Left colon (tissue), 2 donors: ENCODE measurements at places on chromosomes 2 and 18. TPM values are rescaled to one million over a fixed set of nuclear protein-coding genes. Genes with fewer than 3 reads are reported as not detected.
A peak's percentile ranks its signal among the peaks of the same experiment; 100 is the strongest.

Gene ADGRF3
- 0.34 TPM for total RNA-seq

Gene LRRTM1
- total RNA-seq, result 0.34 TPM

Gene HYCC2
- total RNA-seq, result 46.2 TPM

Gene PRKAG3
- not detected for total RNA-seq

Gene TXNDC2
- total RNA-seq, result not detected

Gene SKOR2
- total RNA-seq, result not detected

Gene AGXT
- 0.59 TPM for total RNA-seq

Gene ADCYAP1
- 0.75 TPM for total RNA-seq

Gene LIMS3
- total RNA-seq, result 1.9 TPM

Gene TMEM163
- total RNA-seq, result 0.25 TPM

Gene SFXN5
- total RNA-seq, result 19.9 TPM

Gene GKN2
- not detected for total RNA-seq

DNA sequence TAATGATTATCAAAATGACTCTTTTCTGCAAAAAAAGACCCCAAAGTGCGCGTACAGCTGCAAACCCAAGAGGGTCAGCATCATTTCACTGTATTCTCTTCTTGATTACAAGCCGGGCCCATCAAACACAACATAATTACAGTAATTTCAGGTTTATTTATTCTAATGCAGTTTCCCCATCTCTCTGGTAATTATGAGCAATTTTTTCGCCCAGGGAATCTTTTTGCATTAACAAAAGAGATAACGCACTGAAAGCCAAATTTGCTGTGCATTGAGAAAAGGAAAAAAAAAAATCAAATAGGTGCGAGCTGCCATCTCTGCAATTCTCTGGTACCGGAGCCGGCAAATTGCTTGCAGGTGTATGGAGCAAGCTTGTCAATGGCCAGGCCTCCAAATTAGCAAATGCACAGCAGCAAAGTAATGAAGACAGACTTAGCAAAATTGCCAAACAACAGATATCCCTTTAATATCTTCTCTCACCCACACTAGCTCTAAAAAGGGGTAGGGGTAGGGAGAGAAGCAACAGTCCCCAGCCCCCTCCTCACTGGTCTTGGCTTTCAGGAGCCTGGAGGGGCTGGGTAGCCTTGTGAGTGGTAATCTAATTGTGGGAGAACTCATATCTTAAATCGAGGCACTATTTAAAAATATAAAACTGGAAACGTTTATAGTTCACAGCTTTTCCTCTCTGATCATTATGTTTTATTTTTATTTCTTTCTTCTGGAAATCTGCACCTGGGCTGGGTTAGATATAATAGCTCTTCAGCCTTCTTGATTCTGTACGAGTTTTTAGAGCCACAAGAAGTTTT lies 6.7 kb downstream of the DLX1 start:
- no peak for DNase-seq

GRCh38 chr2:183250061-183250460 lies 125.8 kb downstream of the NUP35 start:
- no peak for DNase-seq

DNA sequence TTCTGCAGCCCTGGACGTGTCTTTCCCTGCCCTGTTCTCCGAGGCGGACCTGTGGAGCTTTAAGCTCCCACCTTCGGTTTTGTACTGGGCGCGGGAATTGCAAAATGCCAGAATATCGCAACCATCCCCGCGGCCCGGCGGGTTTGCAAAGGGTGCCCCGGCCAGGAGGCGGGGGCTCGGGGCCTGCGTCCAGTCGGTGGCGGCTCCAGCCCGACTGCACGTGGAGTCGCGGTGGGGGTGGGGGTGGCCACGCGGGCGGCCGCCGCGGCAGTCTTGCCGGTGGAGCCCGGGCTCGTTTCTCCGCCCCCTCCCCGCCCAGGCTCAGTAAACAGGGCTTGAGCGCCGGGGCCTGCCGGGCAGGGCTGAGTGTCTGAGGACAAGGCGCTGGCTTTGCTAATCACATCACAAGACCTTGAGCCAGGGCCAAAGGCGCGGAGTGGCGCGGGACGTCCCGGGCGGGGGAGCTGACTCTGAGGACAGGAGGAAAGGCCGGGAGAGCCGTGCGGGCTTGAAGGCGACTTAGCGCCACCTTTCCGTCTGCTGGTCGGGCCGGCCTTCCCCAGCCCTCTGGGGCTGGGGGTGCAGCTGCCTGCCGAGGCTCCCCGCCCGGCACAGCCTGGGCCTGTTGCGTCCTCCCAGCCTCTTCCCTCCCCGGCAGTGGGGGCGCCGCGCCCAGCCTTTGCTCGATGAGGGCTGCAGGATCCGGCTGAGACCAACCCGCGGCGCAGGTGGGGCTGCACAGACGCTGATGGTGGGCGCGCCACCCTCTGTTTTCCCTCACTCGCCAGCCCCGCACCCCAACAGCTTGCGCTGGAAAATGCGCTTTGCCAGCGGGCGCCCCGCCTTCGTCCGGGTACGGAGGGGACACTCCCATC lies 786 bp upstream of the ZFP36L2 start:
- DNase-seq, result peak; percentile 95

GRCh38 chr18:48660346-48661228 lies 121.8 kb downstream of the CTIF start:
- no peak for DNase-seq

- DNase-seq, result no peak
These were observed 575.9 kb downstream of the IRS1 start for GRCh38 chr2:226223704-226224103.

GRCh38 chr2:24643051-24643450 lies 150.1 kb downstream of the PTRHD1 start:
- no peak for DNase-seq

DNA sequence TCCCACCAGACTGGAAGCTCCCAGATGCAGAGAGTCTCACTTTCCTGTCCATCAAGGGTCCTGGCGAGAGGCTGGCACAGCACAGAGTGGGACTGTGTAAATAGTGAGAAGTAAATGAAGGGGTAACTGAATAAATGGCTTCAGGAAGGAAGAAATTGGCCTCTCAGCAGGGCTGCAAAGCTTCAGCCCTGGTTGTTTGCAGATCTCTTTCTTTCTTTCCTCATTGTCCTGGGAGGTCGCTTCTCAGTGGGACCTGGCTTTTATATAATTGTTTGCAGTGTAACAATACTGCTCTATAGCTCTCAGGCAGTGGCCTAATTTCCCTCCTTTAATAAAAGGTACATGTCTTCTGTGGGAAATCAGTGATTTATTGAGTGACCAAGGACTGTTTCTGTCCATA lies 74.9 kb upstream of the GPR45 start:
- DNase-seq, result no peak

DNA sequence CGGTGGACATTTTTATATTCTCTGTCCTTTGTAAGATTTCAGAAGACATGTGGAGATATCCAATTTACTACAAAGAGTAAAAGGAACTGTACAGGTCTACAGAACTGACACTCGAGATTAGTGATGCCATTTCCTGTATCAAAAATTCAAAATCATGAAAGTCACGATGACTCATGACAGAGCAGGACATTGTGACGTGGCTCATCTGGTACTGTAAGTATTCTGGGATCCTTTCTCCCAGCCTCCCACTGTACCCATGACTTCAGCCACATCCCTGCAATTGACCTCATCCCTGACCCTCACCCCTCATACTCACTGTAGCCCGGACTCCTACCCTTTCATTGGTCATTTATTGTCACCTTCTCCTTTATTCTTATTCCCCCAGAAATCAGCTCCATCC lies 736.5 kb downstream of the EPHA4 start:
- no peak for DNase-seq

- peak; percentile 12 for DNase-seq
These were observed 2.0 kb downstream of the NAGK start for GRCh38 chr2:71070294-71071093.

DNA sequence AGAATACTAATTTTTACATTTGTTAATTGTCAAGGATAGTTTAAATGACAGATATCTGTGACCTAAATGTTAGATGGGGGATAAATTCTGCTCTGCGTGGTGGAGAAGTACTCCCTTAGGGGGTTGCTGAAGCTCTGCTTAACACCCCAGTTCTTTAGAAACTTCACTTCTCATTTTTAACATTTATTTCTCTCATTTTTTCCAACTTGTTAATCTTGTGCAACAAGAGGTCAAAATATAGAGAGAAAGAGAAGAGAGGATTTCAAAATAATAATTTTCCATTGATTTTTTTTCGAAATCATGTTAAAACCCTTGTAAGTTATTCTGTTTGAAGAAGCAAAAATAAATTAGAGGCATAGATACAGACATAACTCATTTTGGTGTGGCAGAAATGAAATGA lies 61.3 kb upstream of the SLC8A1 start:
- DNase-seq, result no peak

DNA sequence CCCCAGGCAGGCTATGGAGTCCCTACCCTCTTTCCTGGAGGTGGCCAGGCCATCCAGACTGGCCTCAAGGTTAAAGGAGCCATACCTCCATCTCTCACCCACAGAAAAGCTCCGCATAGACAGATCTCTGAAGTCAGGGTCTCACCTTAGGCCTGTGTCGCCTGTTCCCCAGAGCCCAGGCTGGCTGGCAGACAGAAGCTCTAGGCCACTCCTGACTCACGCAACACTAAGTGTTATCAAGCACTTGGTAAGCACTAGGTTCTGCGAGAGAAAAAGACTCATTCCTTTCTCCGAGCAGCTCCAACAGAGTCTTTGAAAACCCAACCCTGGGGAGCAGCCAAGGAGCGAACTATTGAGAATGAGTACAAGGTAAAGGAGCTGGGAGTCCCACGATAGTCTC lies 6.1 kb downstream of the SMAD7 start:
- no peak for DNase-seq

DNA sequence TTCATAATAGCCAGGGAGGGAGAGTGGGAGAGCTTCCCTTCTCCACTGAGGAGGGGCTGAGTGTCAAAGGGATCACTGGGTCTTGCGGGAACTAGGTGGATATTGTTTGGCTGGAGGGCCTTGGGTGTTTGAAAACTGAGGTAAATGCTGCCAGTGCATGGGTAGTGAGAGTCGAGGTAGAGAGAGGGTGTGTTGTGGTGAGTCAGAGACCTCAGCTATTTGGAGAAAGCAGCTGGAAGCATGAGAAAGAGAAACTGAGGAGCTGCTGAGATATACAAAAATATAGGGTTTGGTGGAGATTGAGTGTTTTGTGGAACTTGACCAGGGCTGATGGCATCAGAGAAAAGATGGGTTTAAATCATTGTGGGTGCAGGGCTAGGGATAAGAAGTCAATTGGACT lies 127.0 kb upstream of the CCDC195 start:
- no peak for DNase-seq

- peak; percentile 28 for DNase-seq
These were observed 17.8 kb upstream of the PMAIP1 start for GRCh38 chr18:59881728-59882656.

DNA sequence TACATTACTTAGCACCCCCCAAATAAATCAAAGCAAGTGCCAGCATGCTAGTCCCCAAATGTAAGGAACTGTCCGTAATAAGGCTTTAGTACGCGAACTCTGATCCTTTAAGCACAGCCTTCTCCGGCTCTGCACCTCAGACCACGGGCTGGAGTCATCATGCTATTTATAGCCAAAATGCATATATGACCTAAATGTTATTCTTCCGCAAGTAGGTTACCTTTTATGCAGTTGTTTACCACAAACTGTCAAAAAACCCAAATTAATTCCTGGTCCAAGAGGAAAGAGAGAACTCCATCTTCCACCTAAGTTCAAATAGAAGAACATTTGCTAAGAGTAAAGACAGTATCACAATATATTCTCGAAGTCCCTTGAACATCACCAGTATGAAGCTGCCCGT lies 42.7 kb downstream of the ZNF516 start:
- no peak for DNase-seq

DNA sequence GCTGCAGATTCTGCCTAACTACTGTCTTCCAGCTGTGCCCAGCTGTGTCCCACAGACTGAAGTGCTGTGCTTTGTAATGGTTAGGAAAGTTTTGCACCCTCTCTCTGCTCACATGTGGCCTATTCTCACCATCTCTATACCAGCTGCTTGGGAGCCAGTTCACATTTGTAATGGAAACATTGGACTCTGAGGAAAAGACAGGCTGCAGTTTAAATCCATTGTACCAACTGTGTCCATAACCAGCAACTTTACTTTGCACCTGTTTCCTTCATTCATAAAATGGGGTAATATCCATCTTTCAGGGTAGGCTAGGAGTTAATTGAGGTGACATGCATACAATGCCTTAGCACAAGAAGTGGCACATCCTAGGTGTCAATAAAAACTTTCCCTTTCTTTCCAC lies 344.0 kb downstream of the TNS1 start:
- no peak for DNase-seq

DNA sequence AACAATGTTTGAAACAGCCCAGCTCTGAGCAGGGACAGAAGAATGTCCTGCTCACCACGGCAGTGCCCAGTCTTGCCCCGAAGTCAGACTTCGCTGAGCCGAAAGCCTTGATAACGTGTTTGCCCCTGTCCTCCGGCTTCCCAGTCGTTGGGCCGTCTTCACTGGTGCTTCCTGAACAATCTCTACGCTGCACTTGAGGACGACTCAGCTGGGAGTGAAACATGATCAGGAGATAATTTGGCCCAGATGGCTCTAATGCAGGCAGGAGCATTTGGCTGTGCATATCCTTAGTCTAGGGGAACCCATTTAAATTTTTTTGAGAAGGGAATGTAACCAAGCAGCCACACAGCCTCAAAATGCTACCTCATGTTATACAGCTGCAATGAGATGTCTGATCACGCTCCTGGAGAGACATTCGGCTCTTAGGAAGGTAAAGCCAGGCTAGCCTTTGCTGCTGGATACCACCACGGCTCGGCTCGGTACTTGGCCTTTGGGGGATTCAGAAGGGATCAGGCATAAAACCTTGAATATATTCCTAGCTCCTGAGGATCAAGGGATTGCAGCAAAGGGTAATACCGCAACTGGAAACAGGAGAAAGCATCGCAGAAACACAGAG lies 43.6 kb downstream of the FECH start:
- no peak for DNase-seq

DNA sequence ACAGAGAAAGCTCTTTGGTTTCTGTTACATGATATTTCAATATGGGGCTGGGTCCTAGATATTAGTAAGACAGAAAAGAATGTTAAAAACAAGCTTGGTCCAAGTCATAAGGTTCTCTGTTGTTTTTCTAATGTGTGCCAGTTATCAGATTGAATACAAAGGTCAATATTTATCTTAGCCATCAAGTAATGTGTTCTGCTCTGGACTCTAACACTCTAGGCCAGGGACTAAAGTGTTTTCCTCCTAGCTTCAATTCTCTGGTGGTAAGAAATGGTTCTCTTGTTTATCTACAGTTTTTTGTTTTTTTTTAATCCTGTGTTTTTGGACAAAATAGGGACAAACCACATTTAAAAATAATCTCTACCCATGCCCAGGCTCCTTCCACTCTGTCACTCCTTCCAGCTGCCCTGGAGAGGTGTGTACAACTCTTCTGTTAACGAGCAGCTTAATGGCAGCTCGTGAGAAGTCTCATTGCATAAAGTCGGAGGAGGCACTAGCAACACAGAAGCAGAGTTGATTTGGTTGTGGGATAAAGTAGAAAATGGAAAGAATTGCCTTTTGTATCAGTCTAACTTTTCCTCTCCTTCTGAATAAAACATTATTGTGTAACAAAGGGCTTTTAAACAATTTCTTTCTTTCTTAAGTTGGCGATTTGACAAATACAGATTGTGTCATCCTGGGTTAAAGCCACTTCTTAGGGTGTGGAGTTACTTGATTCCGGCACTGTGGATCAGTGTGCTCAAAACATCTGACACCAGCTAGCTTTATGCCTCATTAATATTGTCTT lies 8.0 kb upstream of the SESTD1 start:
- no peak for DNase-seq
